ENCODE measurements at places on chromosomes 2 and 18.

DNA sequence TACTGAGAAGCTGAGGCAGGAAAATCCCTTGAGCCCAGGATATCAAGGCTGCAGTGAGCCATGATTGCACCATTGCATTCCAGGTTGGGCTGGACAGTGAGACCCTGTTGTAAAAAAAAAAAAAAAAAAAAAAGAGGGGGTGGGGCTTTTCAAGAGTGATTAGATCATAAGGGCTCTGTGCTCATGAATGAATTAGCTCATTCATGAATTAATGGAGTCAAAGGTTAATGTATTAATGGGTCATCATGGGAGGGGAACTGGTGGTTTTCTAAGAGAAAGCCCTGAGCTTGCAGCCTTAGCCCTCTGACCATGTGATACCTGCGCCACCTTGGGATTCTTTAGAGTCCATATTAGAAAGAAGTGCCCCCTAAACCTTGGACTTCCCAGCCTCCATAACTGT is 4.5 kb downstream of the SLC19A3 start:
- DNase-seq = no peak

DNA sequence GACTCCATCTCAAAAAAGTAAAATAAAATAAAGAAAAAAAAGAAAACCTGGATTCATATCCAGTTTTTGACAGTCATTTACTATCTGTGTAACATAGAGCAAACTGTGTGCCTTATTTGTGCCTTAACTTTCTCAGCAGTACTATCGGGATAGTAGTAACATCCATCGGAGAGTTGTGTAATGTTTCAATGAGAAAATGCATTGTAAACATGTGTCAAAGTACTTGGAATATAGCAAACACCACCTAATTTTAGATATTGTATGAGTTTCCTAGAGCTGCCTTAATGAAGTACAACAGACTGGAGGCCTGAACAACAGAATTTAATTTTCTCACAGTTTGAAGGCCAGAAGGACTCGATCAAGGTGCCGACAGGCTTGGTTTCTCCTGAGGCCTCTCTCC is 81.3 kb upstream of the CDC42EP3 start:
- no peak for DNase-seq

GRCh38 chr18:79512461-79513380 is 117.0 kb downstream of the NFATC1 start:
- no peak for DNase-seq

DNA sequence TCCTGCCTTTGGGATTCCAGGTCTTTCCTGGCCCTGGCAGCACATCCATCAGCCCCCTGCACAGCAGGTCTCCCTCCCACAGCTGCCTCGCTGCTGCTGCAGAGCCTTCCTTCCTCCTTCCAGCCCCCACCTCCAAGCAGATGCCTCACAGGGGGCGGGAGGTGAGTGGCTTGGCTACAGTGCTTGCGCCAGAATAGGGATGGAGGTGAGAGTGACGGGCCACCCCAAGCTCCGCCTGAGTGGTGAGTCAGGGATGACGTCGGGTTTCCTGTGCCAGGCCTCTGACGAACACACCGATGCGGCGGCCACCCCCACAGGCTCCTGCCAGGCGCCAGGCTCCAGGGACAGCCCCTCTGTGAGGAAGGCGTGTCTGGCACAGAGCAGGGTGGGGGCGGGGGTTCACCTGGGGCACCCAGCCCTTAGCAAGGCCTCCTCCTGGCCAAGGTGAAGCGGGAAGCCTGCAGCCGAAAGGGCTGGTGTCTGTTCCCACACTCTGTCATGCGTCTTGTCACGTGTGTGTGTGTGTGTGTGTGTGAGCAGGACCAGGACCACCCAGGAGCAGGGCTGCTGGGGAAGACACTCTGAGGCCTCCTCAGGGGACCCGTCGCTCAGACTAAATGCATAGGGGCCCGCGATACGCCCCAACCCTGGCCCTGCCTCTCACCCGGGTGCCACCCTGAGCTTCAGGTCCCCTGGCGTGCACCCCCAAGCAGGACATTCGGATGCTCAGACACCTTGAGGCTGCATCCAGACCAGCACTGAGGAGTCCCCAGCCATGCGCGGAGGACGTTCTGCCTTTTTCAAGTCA is 3.4 kb upstream of the DUSP2 start:
- peak; percentile 91 for DNase-seq

DNA sequence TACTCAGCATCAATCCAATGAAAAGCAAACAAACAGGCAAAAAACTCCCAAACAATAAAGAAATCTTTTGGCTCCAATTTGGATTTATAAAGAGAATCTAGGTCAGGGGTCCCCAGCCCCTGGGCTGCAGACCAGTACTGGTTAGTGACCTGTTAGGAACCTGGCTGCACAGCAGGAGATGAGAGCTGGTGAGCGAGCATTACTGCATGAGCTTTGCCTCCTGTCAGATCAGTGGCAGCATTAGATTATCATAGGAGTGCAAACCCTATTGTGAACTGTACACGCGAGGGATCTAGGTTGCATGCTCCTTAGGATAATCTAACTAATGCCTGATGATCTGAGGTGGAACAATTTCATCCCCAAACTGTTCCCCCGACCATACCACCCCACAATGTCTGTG is 102.2 kb downstream of the KIAA1328 start:
- no peak for DNase-seq

DNA sequence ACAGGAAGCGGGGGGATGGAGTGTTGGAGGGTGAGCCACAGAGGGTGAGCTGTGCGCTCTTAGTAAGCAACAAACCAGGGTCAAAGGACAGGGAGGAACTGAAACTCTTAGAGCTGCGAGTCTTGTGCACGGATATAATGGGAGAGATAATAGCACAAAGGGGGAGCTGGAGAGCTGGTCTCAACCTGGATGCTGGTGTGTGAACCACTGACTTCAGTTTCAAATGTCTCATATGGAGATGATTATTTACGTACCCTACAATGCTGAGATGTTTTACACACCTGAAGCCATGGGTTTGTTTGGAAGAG is 35.9 kb downstream of the PTGR3 start:
- DNase-seq = no peak

GRCh38 chr2:118340103-118340502 is 251.8 kb downstream of the INSIG2 start:
- no peak for DNase-seq

Measured in stimulated activated CD8-positive, alpha-beta memory T cell treated with anti-CD3 and anti-CD28 coated beads, Interleukin-4, amount 100 ng/mL, for 1 hour (primary cell).